ENCODE measurements at places on chromosomes 7 and 10.

DNA sequence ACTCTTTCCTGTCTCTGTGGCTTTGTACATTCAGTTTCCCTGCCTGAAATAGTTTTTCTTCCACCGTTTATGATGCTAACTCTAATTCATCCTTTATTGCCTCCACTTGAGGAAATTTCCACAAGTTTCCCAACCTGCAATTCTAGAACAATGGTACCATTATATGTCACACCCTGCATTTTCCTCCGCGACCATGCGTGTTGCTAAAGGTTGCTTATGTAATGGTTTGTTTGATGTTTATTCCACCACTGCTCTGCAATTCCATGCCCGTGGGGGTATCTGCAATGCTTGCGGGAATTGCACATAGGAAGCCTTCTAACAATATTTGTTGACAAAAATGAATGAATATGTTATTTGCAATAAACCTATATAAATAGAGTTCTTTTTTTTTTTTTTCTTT lies 69.5 kb upstream of the ST8SIA6 start:
- no peak for DNase-seq

- DNase-seq = no peak
Observed at GRCh38 chr10:43069579-43069978, 7.3 kb upstream of the RET start.

DNA sequence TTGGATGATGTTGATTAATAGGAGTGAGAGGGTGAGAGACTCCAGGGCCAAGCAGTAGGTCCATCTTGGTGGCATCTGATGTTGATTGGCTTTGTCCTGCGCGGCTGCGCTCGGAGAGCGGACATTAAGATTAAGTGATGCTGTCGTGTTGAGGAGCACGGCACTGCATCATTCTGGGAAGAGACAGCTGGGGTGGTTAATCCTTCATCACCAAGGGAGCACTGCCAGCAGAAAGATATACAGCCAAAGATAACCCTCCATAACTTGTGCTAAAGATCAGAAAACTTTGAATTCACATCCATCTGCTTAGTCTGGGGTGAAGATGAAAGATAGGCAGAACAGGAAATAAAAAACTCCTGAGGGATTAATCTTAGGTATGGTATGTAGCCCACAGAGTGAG lies 208.3 kb downstream of the LRMDA start:
- DNase-seq = no peak

DNA sequence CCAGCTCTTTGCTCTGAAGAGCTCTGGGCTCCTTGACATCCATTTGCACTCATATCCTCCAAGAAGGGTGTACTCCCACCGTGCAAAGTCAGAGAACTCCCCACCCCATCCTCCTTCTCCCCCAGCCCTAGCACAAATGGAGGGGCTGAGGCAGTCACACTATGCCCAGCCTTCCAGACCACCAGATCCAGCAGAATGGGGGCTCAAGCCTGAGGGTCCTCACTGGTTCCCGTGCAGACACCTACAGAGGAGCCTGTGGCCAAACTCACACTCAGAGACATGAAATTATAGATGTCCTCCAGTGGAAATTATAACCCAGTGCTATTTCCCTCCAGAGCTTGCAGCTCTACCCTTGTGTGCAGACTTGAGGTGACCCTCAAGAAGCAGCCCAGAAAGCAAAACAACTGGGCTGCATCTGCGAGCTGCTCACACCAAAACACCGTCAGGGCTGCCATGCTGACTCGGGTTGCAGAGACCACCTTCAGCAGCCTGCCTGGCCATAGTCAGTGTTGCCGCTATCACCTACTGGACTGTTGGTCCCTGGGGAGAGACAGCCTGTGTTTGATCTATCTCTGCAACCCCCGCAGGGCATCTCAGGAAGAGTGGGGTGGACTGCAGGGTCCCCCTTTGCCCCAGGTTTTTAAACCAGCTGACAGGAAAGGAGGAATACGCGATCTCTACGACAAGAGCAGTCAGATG lies 7.4 kb downstream of the ZNF488 start:
- DNase-seq = no peak

DNA sequence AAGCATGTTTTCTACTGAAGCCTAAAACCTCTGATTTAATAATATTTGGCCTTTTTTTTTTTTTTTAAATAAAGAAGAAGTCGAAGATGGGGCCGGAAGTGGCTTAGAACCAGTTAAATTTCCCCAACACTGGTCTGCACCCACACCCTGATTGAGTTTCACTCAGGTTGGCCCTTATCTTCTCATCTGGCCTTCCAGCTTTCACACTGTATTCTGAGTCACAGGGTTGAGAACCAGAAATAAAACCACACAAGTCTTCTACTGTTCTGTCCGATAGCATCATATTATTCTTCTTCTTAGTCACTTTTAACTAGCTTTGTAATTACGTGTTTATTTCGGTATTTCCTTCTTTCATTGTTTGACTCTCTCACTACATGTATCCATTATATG lies 9.9 kb downstream of the ZNF365 start:
- no peak for DNase-seq

GRCh38 chr7:26560526-26561256 lies 269.0 kb downstream of the SNX10 start:
- no peak for DNase-seq

- no peak for DNase-seq
Observed at GRCh38 chr7:112505495-112505894, 24.7 kb downstream of the LSMEM1 start.

DNA sequence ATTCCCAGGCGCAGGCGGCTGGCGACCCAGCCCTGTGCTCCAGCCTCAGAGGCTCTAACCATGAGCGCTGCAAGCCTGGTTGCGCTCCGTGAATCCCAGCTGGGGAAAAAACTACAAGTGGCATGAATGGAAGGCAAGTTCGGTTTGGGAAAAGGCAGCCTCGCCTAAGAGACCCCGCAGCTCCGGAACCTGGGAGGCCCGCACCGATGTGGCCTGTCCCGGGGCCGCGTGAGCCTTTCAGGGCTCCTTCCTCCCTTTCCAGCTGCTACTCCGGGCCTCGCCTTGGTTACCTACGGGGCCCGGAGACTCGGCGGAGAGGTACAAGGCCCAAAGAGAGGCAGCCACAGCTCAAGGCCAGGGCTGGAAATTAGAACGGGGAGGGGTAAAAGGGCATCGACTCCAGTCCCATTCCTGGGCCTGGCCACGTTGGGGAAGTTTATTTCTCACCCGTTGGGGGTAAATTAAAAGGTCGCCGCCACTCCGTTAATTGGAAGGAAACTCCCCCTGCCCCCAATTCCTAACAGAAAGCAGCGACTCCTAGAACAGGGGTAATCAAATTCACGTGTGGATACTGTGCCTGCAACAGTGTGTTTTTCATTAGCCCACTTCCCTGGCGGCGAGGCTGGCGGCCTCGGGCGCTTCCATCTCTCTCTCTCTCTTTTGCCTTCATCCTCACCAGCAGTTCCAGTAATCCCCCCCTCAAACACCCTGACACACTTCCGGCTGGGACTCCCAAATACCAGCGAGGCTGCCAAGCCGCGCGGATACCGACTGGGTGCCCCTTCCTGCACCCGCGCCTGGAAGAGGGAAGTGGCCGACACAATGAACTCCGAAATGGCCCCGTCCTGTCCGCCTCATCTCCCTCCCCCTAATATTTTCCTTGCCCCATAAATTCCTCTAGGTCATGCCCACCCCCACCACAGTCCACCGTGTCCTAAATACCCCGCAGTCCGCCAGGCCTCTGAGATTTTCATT lies 1.5 kb upstream of the HOXA9 start:
- no peak for DNase-seq

GRCh38 chr10:646118-646524 lies 43.3 kb downstream of the DIP2C start:
- no peak for DNase-seq

DNA sequence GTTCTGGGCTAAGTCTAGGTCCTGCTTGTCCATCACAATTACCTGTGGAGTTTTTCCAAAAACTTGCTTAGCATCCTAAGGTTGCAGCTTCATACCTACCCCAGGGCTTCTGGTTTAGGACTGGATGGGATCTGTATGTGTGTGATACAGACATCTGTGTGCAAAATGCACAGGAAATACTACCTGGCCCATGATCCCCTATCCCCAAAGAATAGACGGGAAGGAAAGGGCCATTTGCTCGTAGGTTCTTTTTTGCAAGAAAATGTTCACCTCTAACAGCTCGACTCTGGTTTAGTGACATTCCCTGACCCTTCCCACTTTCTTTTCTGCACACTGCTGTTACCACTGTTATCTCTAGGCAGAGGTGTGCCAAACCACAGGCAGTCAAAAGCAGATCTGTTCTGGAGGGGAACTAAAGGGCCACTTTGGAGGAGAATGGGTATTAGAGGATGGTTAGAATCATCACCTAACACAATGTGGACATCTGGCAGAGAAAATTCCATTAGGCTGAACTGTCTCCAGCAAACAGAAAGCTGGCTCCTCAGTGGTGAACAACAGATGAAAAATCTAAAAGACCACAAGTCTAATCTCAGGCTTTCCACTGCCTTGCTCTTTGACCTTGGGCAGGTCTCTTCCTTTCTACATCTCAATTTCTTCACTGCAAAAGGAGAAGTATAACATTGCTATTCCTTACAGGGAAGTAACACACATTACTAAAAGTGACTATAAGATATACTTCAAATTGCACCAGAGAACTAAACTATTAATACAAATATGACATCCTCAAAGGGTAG lies 107.4 kb downstream of the UBE2H start:
- DNase-seq = no peak

DNA sequence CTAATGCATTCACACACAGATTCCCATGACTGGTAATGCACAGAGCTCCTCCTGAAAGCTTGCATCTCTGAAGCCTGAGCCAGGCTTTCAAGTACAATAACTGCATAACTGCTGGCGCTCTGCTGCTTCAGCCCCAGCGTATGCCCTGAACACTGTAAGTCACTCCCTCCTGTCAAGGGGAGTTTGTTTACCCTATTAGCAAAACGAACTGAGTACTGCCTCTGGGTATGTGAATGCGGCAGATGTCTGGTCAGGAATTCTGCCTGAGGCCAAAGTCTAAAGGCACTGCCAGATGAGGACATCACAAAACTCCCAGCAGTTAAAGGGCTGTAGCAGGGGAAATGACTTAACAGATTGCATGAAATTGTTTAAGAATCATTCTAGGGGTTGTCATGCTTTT lies 97.7 kb downstream of the NRCAM start:
- peak; percentile 60 for DNase-seq

GRCh38 chr7:91194841-91195240 lies 69.4 kb upstream of the FZD1 start:
- DNase-seq = no peak

GRCh38 chr7:121313793-121314676 lies 14.8 kb upstream of the WNT16 start:
- peak; percentile 39 for DNase-seq

DNA sequence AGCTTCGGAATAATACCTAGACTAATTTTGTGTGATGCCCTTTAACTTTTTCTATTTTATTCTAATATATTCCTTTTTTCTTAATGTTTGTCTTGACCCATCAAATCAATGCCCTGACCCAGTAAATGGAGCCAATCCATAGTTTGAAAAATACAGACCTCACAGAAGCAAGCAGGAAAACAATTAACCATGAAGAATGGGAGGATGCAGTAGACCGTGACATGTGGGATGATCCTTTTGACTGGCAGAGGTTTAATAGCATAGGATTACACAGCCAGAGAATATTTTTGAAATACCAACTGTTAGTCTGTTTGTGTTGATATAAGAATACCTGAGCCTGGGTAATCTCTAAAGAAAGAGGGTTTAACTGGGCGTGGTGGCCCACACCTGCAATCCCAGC lies 142.6 kb upstream of the NEBL start:
- DNase-seq = no peak

DNA sequence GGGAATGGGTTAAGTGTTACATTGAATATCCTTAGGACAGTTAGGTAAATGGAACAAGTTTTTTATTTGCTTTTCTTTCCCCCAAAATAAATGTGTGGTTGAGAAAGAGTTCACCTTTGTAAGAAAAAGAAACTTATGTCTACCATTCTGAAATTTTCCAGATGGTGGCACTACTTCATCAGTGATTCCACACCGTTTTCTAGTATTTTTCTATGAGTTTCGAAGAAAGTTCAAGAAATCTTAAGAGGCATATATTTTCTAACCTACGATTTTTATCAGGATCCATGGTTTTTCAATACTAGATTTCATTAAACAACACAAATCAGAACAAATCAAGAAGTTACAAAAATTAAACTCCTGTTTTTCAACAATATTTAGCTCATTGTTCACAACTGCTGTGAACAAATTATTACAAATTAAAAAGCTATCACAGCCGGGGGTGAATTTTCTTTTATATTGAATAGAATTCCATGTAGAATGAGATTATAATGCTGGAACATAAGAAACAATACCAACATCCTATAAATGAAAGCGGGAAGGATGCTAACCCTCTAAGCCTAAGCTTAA lies 163.1 kb upstream of the NPVF start:
- DNase-seq = no peak

GRCh38 chr10:28993861-28994260 lies 295.0 kb upstream of the LYZL1 start:
- DNase-seq = no peak

GRCh38 chr10:4656576-4657194 lies 169.3 kb upstream of the AKR1E2 start:
- peak; percentile 43 for DNase-seq

DNA sequence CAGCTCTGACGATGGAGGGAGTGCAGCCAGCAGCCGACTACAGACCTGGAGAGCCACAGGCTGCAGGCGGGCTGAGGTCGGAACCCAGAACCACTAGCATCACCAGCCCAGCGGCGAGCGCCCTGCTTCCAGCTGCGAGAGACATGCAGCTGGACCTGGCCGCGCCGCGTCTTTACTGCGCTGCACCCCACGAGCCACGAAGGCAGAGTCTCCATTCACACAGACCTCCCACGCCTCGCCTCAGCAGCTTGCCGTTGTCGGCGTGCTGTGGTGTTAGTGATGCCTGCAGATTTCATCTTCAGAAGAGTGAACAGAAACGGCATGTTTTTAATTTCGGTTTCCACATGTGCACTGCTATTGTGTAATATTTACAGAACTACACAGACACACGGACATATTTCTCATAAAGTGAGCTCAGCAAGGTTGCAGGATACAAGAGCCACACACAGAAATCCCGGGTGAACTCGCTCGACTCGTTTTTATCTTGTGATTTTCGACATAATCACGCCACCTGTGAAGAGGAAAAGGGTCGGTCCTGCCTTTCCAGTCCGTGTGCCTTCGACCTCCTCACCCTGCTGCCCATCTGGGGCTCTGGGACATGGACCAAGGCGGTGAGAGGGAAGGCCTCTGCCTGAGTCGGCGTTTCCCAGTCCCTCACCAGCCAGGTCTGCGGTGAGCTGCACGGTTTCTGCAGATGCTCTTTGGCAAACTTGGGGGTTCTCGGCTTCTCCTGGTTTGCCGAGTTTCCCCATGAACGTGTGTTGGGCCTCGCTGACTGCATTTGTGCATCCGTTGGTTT lies 252.2 kb downstream of the ELFN1 start:
- no peak for DNase-seq

- no peak for DNase-seq
Observed at GRCh38 chr10:92972066-92972870, 88.3 kb upstream of the CYP26C1 start.

GRCh38 chr7:44824894-44825526 lies 22.9 kb downstream of the H2AZ2 start:
- no peak for DNase-seq

- DNase-seq = no peak
Observed at GRCh38 chr10:117860823-117861222, 185.9 kb downstream of the RAB11FIP2 start.
